T-cell (primary cell): ENCODE measurements at places on chromosomes 6 and 20.

- DNase-seq = no peak
Observed at GRCh38 chr20:36654506-36654905, 8.5 kb upstream of the SLA2 start.

DNA sequence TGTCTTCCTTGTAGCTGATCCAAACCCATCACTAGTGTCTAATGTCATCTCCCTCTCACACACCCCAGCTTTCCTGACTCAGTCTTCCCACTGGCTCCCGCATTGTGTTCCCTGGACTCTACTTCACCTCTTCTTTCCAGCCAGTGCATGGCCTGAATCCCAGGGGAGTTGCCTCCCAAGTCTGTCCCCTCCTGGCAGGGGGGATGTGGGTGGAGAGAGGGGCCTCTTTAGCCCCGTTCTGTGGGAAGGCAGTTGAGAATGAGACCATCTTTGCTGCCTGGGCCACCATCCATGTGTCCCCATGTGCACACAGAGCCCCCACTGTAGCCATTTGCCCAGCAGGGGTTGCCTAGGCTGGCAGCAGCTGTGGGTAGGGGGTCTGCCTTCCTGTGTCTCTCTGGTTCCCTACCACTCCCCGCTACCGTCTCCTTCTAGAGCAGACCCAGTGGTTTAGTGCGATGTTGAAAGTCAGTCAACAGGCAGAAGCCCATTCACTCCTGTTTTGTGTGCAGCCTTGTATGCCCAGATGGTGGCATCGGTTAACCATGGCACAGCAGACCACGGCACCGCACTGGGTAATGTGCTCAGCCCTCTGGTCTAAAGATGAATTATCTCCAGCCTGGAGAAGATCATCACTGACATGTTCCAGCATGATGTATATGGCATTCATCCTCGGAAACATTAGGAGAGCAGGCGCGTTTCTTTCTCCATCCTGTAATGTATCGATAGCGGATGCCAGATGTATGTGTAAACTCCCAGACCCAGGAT, 178.8 kb upstream of the SNX9 start:
- DNase-seq = no peak

DNA sequence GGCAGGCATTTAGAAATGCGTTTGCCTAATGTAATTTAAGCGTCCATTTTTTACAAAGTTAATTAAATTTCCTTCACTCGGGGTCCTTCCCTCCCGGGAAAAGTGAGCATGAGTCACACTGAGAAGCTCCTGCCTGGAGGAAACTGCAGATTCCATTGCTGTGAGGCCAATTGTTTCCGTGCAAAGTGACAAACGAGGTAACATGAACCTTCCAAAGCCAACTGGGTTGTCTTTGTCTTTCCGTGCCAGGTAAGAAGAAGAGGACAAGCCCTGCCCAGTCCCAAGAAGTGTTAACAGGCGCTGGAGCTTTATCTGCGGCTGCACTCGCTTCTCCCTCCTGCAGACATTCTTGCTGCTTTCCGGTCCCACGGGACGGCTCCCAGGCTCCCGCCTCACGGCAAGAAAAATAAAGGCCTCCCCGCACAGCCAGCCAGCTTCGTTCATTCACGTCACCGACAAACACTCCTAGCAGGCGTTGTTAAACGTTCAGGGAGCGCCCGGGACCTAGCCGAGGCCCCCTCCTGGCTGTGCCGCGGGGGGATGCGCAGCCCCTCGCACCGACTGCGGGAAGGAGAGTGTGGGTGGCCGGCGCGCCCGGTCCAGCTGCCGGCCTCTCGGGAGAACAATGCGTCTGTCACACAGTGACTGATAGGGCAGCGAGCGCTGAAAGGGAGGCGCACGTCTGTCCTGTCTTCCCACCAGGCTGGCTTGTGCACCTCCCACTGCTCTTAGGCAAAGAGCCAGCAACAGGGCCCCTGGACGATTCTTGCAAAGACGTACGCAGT, 61.5 kb upstream of the HDDC2 start:
- no peak for DNase-seq

DNA sequence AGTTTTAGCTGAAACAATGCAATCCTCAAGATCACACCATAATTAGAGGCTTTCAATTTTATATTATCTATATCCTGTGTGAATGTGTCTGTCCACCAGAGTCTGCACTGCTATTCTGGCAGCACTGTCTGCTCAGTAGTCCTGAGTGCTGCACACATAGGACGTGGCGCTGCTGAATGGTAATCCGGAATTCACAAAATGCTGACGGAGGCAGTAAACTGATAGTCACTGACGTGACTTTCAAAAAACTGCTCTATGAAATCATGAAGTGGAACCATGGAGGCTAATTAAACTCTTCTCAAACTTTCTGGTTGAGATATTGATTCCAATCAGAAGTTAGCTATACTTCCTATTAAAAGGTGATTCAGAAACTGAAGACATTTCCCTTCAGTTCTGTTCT, 190.8 kb upstream of the NOX3 start:
- no peak for DNase-seq

- no peak for DNase-seq
Observed at GRCh38 chr6:55869674-55870073, 5.7 kb downstream of the BMP5 start.

GRCh38 chr6:15369838-15370237, 124.0 kb downstream of the JARID2 start:
- DNase-seq = no peak
